ENCODE measurements at places on chromosomes 16 and 17.
A peak's percentile ranks its signal among the peaks of the same experiment; 100 is the strongest.

DNA sequence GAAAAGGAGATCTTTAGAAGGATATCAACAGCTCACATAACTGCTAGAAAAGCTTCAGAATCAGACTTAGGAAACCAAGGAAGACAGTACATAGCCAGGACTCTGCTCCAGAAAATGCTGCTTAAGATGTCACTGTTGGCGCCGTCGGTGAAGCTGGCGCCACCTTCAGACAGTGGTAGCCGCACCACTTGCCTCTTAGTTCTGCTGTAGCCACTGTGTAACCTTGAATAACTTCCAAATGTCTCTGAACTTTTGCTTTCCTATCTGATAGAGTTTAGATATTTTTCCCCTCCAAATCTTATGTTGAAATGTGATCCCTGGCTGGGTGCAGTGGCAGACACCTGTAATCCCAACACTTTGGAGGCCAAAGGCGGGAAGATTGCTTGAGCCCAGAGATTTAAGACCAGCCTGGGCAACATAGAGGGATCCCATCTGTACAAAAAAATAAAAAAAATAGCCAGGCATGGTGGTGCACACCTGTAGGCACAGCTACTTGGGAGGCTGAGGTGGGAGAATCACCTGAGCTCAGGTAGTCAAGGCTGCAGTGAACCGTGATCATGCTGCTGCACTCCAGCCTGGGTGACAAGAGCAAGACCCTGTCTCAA, 6.3 kb upstream of the USP31 start:
- DNase-seq: no peak

- DNase-seq: no peak
Observed at GRCh38 chr16:81593481-81593880, 148.9 kb downstream of the CMIP start.

DNA sequence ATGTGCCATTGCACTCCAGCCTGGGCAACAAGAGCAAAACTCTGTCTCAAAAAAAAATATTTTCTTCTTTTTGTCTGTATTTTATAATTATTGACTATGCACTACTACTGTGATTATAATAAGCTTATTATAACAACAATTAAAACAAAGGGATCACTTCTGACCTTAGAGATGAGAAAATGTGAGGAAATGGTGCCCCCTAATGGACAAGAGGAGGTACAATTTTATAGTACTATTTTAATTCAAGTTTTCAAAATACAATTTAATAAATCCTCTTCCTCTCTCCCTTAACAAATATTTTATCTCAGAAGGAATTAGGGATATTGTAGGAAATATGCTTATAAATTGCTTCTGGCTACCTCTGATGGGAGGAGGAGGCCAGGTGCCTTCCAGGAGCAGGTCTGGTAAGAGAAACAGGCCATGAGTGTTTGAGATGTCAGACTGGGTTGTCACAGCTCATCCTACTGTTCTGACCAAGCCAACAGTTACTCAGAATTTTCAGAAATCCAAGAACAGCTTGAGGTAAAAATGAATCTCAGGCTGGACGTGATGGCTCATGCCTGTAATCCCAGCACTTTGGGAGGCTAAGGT, 14.0 kb downstream of the VPS53 start:
- peak; percentile 18 for DNase-seq

DNA sequence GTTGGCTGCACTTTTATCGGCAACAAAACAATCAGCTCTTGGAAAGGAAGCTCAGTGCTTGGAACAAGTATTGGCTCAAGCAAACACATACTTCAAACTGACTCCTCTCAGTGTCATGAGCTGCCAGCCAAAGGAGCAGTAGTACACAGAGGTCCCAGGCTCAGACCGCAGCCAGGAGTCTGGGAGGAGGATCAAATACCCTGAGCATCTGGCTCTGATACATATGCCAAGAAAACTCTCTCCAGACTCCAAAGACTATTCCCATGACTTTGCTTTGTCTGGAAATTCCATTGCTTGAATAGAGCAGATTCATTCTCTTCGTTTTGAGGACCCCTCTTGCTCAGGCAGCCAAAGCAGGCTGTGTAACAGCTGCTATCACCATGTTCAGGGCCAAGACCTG, 501.6 kb upstream of the PSMD7 start:
- DNase-seq: no peak

- no peak for DNase-seq
Observed at GRCh38 chr16:70437017-70437581, 1.8 kb downstream of the ST3GAL2 start.

DNA sequence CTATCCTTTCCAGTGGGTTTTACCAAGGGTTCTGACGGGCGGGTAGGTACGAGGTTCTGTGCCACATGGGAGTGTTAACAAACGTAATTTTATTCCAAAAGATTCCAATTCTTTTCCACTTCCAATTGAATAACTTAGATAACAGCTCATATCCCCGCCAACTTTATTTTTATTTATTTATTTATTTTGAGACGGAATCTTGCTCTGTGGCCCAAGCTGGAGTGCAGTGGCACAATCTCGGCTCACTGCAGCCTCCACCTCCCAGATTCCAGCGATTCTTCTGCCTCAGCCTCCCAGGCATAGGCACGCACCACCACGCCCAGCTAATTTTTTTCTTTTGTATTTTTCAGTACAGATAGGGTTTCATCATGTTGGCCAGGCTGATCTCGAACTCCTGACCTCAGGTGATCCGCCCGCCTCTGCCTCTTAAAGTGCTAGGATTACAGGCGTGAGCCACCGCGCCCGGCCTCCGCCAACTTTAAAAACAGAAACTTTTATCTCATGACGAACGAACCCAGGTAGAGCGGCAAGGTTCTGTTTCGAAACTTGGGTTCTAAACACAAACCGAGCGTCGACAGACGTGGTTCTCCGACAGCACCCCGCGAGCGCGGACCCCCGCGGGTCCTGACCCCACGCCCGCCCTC, 613 bp downstream of the ECI1 start:
- peak; percentile 62 for DNase-seq

- no peak for DNase-seq
Observed at GRCh38 chr17:72922219-72922618, 170.3 kb downstream of the SLC39A11 start.

DNA sequence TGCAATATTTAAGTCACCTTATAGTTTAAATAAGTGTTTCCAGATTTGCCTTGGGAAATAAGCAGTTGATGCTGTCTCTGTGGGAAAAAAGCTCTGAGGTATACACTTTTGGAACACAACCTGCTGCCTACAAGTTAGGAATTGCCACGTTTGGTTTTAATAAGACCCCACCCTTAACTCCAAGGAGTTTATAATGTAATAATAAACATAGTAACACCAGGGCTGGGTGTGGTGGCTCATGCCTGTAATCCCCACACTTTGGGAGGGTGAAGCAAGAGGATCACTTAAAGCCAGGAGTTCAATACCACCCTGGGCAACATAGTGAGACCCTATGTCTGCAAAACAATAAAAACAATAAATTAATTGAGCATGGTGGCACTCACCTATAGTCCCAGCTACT, 15.9 kb upstream of the SMG1 start:
- no peak for DNase-seq

GRCh38 chr17:21462237-21462636, 86.1 kb downstream of the KCNJ12 start:
- no peak for DNase-seq

Measured in stimulated activated CD4-positive, alpha-beta T cell treated with anti-CD3 and anti-CD28 coated beads, Interleukin-4, amount 100 ng/mL, for 24 hours (primary cell).